ENCODE measurements at places on chromosomes 2 and 18. TPM values are rescaled to one million over a fixed set of nuclear protein-coding genes. Genes with fewer than 3 reads are reported as not detected.

The NGEF gene
- 105 TPM for total RNA-seq

The DCDC2C gene
- not detected for total RNA-seq

The SDC1 gene
- 192 TPM for total RNA-seq

The HOXD12 gene
- not detected for total RNA-seq

The APLF gene
- 5.4 TPM for total RNA-seq

The DSG2 gene
- 272 TPM for total RNA-seq

The CHN1 gene
- not detected for total RNA-seq

The RFTN2 gene
- total RNA-seq, result 2.6 TPM

The STARD6 gene
- not detected for total RNA-seq

The RHBDD1 gene
- total RNA-seq, result 17.7 TPM

The REEP1 gene
- total RNA-seq, result 19.7 TPM

The WDR75 gene
- total RNA-seq, result 11.1 TPM

The SLC40A1 gene
- 276 TPM for total RNA-seq

The CD8B2 gene
- total RNA-seq, result not detected

The ARHGAP15 gene
- total RNA-seq, result 53.1 TPM

The SMIM21 gene
- total RNA-seq, result not detected

The IL1R1 gene
- total RNA-seq, result 20.2 TPM

The CHRNG gene
- not detected for total RNA-seq

The TMEM178A gene
- 2.3 TPM for total RNA-seq

The TIGD1 gene
- 8.9 TPM for total RNA-seq

The LRRTM1 gene
- 0.68 TPM for total RNA-seq

The CCL20 gene
- total RNA-seq, result 9.3 TPM

The UPP2 gene
- total RNA-seq, result not detected

The TUBA3E gene
- not detected for total RNA-seq

The SRD5A2 gene
- not detected for total RNA-seq

The SLC4A5 gene
- 5.4 TPM for total RNA-seq

The EDAR gene
- total RNA-seq, result 0.14 TPM

The TCF4 gene
- 30.3 TPM for total RNA-seq

The RTP5 gene
- not detected for total RNA-seq

The KLHL30 gene
- 0.14 TPM for total RNA-seq

The RNF152 gene
- total RNA-seq, result 97.2 TPM

The ASB3 gene
- total RNA-seq, result 7.6 TPM

The IFIH1 gene
- total RNA-seq, result 133 TPM

The PRKD3 gene
- total RNA-seq, result 33.7 TPM

The C2orf49 gene
- 12.6 TPM for total RNA-seq

The DNMT3A gene
- total RNA-seq, result 16.1 TPM

The C2orf76 gene
- 2.9 TPM for total RNA-seq

The MAT2A gene
- total RNA-seq, result 185 TPM

The AQP12A gene
- total RNA-seq, result not detected

The RPRM gene
- not detected for total RNA-seq

The RASGRP3 gene
- total RNA-seq, result 16.5 TPM

The LRRC30 gene
- total RNA-seq, result not detected

The ZNF521 gene
- total RNA-seq, result 6.4 TPM

Data from transverse colon (tissue), 4 donors.